ENCODE measurements at places on chromosomes 6 and 20.

DNA sequence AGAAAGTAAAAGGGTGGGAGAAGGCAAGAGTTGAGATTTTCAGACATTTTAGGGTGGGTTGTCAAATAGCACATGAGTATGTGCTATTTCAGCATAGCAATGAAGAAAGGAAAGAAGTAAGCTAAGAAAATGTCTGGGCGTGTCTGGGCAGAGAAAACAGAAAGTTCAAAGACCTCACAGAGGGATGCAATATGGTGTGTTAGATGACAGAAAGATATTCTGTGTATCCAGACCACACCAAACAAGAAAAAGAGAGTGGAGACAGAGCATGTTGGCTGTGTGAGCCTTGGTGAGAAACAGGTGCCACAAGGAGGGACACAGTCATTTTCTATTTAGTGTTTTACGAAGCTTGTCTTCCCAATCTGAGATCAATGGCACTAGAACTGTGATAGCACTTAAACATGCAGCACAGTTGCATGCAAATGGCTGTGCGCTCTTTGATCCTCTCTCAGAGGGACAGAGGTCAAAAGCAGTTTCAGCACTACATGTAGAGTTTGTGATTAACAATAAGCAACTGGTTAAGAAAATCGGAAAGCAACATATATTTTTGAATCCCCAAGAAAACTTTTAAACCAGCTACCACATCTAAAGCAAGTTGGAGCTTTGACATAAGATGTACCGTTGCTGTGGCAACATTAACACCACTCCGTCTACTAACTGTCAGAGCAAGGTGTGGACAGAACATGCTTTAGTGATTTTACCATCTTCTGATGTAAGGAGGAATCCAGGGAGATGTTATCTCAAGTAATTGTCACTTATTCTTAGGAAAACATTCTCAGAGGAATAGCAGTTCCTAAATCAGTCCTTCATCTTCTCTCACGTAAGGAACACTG lies 515.5 kb upstream of the NOX3 start:
- no peak for DNase-seq

DNA sequence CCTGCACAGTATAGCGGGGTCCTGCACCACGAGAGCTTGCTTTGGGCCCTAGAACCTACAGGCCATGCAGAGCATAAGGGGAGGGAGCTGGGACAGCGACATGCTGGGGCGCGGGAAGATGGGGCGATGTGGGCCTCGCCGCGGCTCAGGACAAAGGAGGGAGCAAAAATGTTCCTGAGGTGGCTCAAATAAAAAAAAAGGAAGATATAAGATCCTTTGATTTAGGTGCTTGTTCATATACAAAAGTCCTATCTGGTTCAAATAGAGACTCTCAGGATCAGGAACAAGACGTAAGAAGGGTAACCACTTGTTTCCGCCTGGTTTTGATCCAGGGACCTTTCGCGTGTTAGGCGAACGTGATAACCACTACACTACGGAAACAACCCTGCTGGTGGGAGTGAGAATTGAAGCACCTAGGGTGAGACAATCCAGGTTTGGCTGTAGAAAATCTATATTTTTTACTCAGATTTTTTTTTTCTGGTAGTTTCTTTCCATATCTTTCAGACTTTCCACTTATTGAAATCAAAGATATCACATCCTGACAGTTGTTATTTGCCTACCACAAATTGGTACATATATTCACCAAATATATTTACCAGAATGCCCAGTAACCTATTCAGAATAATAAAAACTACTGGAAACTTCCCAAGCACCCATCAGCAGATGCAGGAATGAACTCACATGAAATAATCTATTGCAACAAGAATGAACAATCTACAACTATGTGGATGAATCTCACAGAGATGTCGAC lies 177.9 kb upstream of the ZNF184 start:
- peak; percentile 48 for DNase-seq

GRCh38 chr6:42889815-42890214 lies 10.4 kb downstream of the RPL7L1 start:
- no peak for DNase-seq

- DNase-seq = no peak
Measured at GRCh38 chr6:40552941-40553340, 34.2 kb downstream of the LRFN2 start.

GRCh38 chr20:50528804-50529351 lies 18.7 kb downstream of the PTPN1 start:
- no peak for DNase-seq

GRCh38 chr6:7373739-7374138 lies 15.8 kb downstream of the CAGE1 start:
- no peak for DNase-seq

DNA sequence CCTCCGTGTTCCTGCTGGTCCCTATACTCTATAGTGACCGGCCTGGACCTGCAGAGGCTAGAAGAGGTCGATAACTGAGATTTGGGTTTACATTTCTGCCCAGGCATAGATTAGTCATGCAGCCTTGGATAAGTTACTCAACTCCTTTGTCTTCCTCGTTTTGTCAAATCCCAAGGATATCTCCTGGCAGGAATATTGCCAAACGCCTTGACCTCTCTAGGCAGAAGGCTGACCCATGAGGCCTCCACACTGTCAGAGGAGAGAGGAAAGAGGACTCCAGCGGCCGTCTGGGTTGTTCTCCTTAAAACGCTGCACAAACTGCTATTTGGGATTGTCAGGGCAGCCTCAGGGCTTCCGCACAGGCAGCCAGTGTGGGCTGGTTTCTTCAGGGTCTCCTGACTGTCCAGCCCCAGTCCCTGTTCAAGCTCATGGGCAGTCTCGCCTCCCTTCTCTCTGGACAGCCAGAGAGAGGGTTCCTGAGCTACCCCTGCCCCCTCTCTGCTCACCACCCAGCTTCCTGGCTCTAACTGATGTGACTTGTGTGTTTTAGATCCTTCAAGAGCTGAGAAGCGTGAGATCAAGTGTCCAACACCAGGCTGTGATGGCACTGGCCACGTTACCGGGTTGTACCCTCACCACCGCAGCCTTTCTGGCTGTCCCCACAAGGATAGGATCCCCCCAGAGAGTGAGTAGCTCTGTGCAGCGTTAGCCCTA lies 44.7 kb upstream of the PCMTD2 start:
- DNase-seq = no peak

DNA sequence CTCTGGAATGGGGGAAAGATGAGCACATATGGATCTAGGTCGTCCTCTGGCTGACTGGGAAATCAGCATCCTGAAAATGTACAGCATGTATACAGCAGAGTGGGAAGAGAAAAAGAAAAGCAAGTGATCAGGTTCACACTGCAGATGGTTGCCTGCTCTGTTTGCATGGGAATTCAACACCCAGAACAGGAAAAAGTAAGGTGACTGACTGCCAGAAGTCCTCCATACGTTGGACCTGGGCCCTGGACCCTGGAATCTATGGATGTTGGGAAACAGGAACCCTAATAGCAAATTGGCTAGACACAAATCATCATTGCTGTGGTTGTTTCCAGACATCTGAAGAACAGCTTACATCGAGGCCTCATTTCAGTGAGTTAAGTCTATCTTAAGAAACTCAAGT lies 30.3 kb upstream of the TNFAIP3 start:
- DNase-seq = no peak

DNA sequence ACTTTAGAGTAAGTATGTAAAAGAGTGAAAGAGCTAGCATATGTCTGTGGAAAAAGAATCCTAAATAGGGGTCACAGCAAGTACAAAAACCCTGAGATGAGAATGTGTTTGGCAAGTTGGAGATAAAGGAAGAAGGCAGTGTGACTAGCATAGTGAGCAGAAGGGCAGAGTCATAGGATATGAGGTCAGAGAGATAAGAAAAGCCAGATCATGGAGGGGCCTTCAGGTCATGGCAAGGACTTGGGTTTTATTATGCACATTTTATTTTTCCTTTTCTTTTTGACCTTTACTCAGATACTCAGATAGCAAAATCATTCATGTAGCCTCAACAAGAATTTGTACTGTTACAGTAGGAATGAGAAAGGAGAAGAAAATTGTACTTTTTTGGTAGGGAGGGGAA lies 138.0 kb downstream of the GJA1 start:
- no peak for DNase-seq

GRCh38 chr6:170516783-170517616 lies 36.1 kb downstream of the PSMB1 start:
- peak; percentile 31 for DNase-seq

GRCh38 chr20:24131281-24131680 lies 142.7 kb upstream of the GGTLC1 start:
- DNase-seq = no peak

DNA sequence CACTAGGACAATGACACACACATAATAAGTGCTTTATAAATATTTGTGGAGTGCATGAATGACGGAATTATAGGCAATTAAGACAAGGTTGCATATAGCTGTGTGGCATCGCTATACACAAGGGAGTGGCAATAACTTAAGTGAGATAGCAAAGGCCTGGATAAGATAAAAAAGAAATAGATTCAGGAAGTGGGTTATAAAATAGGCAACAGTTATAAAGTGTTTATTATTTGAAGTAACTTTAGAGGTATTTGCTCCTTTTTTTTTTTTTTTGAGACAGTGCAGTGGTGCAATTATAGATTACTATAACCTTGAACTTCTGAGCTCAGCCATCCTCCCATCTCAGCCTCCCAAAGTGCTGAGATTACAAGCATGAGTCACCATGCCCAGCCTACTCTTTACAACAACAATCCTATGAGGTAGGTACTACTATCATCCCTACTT lies 75.9 kb upstream of the LOC128125822 start:
- no peak for DNase-seq

DNA sequence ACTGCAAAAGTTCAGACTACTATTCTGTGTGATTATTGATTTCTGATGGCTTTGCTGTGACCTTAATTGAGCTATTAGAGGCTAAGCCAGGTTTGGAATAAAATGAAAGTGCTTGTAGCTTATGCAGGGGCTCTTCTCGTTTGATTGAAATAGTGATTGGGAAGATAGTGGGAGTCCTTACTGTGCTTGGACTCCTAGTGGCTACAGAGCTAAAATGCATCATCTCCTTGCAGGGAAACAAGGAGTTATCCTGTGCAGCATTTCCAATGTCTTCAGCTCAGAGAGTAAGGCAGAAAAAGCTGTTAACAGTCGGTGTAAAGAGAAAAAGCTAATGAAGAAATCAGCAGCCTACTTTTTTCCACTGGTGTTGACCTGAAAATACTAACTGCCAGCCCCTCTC lies 173.5 kb downstream of the SLC35F1 start:
- DNase-seq = no peak

- DNase-seq = peak; percentile 19
Measured at GRCh38 chr6:31922942-31923341, 4.6 kb upstream of the C2 start.

- no peak for DNase-seq
Measured at GRCh38 chr6:43268782-43269272, 25.5 kb downstream of the TTBK1 start.

GRCh38 chr6:105258816-105259215 lies 79.0 kb upstream of the POPDC3 start:
- no peak for DNase-seq

DNA sequence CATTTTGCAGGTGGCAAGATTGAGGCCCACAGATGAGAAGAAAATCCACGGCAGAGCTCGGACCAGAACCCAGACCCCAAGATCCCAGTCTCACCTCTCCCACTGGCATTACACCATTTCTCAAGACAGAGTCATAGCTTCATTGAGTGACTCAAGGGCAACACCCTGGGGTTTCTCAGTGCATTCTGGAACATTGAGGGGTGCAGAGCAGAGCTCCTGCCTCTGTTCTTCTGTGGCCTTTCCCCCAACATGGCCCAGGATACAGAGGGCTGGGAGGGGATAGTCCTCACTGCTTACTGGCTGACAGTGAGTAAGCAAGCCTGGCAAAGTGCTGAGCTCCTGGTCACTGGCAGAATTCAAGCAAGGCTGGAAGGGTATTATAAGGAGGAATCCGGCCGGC lies 74.0 kb downstream of the MDGA1 start:
- no peak for DNase-seq

GRCh38 chr6:1716868-1717267 lies 107.2 kb downstream of the FOXC1 start:
- no peak for DNase-seq

DNA sequence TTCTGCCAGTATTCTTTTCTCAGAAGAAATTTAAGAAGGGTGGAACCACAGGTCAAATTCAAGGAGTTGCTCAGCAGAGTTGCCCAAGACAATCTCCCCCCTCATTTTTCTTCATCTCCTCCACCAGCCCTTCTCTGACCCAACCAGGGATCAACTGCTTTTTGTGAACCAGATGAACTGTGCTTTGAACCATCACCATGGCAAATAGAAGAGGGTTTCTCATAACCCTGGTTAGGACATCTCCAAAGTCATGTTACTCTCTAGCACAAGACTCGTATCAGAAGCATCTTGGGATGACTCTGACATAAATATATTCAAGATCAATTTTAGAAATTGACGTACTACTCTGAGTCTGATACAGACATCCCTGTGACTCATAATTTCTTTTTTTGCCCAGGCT lies 130.7 kb downstream of the ALDH8A1 start:
- no peak for DNase-seq

- DNase-seq = no peak
Measured at GRCh38 chr6:56724455-56724854, 81.8 kb upstream of the DST start.

GRCh38 chr6:169977434-169978265 lies 226.2 kb downstream of the ERMARD start:
- no peak for DNase-seq

GRCh38 chr6:13299918-13300317 lies 28.4 kb downstream of the TBC1D7 start:
- no peak for DNase-seq

DNA sequence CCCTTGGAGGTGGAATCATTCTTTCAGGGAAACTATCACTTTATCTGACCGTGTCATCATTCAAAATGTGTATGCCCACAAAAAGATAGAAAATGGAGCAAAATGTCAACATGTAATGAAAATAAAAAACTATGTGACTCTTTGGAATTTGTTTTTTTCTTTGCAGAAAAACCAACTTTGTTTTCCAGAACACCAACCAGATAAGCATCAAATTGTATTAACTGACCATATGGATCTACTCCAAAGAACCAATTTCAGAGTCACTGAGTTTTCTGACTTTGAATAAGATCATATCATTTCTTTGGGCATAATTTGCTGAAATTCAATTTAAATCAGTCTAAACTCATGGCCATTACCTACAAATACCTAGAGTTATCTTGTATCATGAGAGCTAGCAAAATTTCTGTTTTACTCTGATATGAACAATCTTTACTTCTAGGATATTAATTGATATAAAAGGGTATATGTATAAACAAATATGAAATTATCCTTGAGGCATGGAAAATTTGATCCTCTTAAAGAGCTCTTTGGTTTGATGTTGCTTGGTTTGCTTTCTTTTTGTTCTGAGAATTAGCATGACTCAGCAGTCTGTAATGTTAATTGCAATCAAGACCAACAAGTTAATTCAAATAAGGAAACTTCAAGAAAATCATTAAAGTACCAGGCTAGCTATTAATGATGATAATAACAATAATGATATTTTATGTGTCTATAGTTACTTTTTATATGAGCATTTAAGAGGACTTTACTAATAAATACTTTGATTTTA lies 444.4 kb upstream of the MARCKS start:
- no peak for DNase-seq
